Glomerular endothelial cell (primary cell): ENCODE measurements at places on chromosomes 1 and 21. TPM values are rescaled to one million over a fixed set of nuclear protein-coding genes. Genes with fewer than 3 reads are reported as not detected.

The EFNA1 gene
- total RNA-seq, result 77.9 and 195 TPM in 2 replicates

DNA sequence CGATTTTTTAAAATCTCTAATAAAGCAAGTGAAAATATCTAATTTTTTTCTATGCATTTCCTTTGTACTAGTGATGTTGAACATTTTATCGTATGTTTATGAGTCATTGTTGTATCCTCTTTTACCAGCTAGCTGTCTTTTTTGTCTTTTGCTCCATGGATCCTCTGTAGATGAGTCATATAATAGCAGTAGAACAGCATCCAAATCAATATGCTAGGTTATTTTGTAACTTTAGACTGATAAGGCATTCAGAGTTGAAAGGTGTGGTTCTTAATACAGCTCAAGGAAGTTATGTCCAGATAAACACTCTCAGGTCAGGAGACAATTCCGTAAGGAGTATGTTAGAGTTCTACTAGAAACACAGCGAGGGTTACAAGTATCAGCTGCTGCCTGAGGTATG lies 31.9 kb downstream of the MAP10 start:
- no peak for DNase-seq

- DNase-seq, result no peak
Observed at GRCh38 chr1:240597153-240597745, 14.7 kb downstream of the GREM2 start.

- no peak for DNase-seq
Observed at GRCh38 chr1:119081700-119082099, 58.8 kb downstream of the WARS2 start.
